ENCODE measurements at places on chromosomes 2 and 18.

- no peak for DNase-seq
These were observed 664.4 kb downstream of the NYAP2 start for GRCh38 chr2:226063704-226064440.

DNA sequence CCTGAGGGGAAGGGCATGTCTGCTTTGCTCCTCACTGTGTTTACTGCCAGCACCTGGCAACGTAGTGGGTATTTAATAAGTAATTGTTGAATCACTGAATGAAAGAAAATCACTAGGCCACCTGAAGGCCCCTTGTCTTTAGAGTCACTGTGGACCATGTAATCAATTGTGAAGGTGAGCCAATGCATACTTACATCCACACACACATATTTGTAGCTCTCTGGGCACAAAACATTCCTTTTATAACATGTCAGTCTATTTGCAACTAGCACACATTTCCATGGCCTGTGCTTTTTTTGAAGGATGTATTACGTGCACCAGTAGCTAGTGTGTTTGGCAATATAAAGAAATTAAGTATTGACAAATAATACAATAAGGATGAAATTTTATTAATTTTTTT lies 11.2 kb downstream of the ATP8B1 start:
- no peak for DNase-seq

- no peak for DNase-seq
These were observed 13.3 kb upstream of the CDH7 start for GRCh38 chr18:65737471-65737955.

GRCh38 chr2:241665731-241666440 lies 20.7 kb downstream of the DTYMK start:
- DNase-seq = no peak

DNA sequence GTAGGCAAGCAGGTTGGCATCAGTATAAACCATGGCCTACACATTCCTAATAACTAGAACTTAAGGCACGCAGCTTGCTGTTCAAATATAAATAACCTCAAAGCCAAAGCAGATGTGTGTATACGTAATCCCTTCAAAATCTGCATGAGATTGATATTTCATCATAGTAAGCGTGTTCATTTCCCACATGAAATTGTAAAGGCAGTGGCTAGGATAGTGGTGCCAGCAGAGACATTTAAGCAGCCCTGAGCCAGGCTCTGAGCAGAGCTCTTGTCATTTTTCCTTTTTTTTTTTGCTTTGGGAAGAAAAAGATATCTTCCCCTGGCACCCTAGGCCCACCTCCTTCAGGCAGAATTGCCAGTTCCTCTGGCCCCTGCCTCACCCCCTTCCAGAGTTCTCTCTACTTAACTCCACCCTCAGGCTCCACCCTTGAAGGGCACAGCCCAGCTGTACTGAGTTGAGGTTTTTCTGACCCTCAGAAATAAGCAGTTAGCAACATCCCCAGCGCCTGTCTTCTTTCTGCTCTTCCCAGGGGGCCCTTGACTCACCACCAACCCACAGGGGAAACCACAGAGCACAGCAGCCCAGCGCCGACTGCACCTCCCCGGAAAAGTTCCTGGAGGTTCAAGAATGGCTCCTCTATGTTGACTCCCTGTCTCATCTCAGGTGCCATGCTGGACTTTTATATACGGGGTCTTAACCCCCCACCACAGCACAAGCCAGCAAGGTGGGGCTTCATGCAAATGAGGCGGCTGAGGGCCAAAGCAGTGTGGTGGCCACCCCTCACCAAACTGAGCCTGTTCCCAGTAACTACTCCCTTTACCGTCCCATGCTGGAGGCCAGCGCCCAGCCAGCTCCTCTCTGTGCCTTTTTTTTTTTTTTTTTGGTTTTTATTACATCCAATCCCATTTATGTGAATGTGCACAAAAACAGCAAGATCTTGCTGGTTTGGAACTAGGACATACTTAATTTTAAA lies 84.7 kb downstream of the EHD3 start:
- no peak for DNase-seq

DNA sequence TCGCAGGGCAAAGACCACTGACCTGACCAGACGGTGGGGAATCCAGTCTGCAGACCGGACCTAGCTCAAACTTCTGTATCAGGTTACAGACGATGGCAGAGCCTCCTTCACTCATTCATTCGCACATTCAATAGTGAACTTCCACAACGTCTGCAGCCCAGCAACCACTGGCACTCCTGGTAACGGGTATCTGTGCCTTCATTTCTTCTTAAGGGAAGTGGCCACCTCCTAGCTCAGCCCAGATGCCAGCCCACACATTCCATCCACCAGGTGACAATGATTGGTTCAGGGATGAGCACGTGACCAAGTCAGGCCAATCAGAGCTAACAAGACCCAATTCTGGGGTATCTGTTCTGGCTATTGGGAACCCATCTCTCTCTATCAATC lies 15.9 kb upstream of the ARMC9 start:
- DNase-seq = peak; percentile 34

- no peak for DNase-seq
These were observed 540.0 kb upstream of the SLC39A10 start for GRCh38 chr2:195117011-195117410.

- no peak for DNase-seq
These were observed 9.7 kb upstream of the IL1RN start for GRCh38 chr2:113117541-113118262.

- no peak for DNase-seq
These were observed 214.6 kb downstream of the TSN start for GRCh38 chr2:121969766-121970639.

DNA sequence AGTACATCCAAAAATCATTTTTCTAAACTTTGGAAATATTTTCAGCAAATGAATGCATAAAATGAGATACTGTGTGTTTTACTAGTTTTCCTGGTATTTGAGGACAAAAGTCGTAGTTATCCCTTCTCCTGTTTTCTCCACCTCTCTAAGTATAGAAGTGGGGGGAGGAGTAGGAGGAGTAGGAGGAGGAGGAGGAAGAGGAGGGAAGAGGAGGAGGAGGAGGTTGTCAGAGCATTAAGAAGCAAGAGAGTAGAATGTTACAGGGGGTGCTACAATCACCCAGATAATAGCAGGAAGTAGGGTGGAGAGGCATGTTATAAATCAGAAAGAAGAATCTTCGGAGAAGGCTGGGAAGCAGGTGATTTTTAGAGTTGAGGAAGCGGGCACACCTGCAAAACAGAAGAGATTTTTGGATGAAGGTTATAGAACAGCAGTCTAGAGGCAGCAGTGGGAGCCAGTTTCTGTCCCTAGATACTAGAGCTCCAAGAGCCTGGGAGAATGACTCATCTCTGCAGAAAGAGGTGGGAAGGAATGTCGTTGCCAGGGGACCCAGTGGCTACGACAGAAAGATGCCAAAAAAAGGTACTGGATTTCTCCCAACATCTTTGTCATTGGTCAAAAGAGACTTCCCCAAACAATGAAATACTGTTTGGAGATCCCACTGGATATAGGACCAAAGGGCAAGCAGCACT lies 44.2 kb upstream of the AQP4 start:
- no peak for DNase-seq

Measured in GM13976 (cell line).